Muscle of leg (tissue), 16 donors: ENCODE measurements at places on chromosomes 5 and 9. TPM values are rescaled to one million over a fixed set of nuclear protein-coding genes. Genes with fewer than 3 reads are reported as not detected.

PCDHB11 gene
- 4.3 TPM for total RNA-seq

RASEF gene
- total RNA-seq, result 0.31 TPM

SLF1 gene
- 11.4 TPM for total RNA-seq

SH3RF2 gene
- 4.4 TPM for total RNA-seq

GMCL2 gene
- not detected for total RNA-seq

RANBP3L gene
- 0.40 TPM for total RNA-seq

BARX1 gene
- total RNA-seq, result 0.09 TPM

SEMA6A gene
- 32.7 TPM for total RNA-seq

NIPBL gene
- total RNA-seq, result 30.7 TPM

PCDHGA2 gene
- 1.6 TPM for total RNA-seq

SLC6A3 gene
- total RNA-seq, result not detected

CD72 gene
- 1.6 TPM for total RNA-seq

JAKMIP2 gene
- total RNA-seq, result 2.0 TPM

PCDHA7 gene
- total RNA-seq, result 0.13 TPM

IL33 gene
- total RNA-seq, result 27.4 TPM

DNAH5 gene
- total RNA-seq, result 1.7 TPM

FGFR4 gene
- total RNA-seq, result 84.8 TPM

TMC1 gene
- 0.49 TPM for total RNA-seq

DRD1 gene
- total RNA-seq, result under 0.01 TPM

GABRA6 gene
- not detected for total RNA-seq

PPWD1 gene
- total RNA-seq, result 32.5 TPM

F2R gene
- total RNA-seq, result 15.3 TPM

CERCAM gene
- total RNA-seq, result 57.6 TPM

MINAR2 gene
- total RNA-seq, result 0.09 TPM

IL5 gene
- not detected for total RNA-seq

HINT2 gene
- total RNA-seq, result 33.6 TPM

ANKRD31 gene
- total RNA-seq, result 0.27 TPM

SPTAN1 gene
- total RNA-seq, result 227 TPM

IL31RA gene
- 0.89 TPM for total RNA-seq

HAVCR2 gene
- total RNA-seq, result 4.3 TPM

SLC36A2 gene
- total RNA-seq, result 0.04 TPM

DCP2 gene
- 43.0 TPM for total RNA-seq

GAS1 gene
- total RNA-seq, result 86.5 TPM

C5orf52 gene
- total RNA-seq, result not detected

ANKRD18A gene
- 0.75 TPM for total RNA-seq

TBCA gene
- total RNA-seq, result 143 TPM

DMRT2 gene
- total RNA-seq, result 23.4 TPM

SARDH gene
- 6.3 TPM for total RNA-seq

FCN2 gene
- 0.18 TPM for total RNA-seq

FAM200C gene
- total RNA-seq, result 11.9 TPM

TAS2R1 gene
- not detected for total RNA-seq
